Neural crest cell (in vitro differentiated cells): ENCODE measurements at places on chromosomes 6 and 20.

DNA sequence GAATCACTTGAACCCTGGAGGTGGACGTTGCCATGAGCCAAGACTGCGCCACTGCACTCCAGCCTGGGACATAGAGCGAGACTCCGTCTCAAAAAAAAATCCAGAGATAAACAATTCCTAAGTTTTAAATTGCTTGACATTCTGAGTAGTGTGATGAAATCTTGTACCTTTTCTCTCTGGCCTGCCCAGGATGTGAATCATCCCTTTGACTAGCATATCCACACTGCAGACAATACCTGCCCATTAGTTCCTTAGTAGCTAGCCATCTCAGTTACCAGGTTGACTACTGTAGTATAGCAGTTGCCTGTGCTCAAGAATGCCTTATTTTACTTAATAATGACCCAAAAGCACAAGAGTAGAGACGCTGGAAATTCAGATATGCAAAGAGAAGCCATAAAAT lies 2.8 kb downstream of the ZFP57 start:
- no peak for DNase-seq

DNA sequence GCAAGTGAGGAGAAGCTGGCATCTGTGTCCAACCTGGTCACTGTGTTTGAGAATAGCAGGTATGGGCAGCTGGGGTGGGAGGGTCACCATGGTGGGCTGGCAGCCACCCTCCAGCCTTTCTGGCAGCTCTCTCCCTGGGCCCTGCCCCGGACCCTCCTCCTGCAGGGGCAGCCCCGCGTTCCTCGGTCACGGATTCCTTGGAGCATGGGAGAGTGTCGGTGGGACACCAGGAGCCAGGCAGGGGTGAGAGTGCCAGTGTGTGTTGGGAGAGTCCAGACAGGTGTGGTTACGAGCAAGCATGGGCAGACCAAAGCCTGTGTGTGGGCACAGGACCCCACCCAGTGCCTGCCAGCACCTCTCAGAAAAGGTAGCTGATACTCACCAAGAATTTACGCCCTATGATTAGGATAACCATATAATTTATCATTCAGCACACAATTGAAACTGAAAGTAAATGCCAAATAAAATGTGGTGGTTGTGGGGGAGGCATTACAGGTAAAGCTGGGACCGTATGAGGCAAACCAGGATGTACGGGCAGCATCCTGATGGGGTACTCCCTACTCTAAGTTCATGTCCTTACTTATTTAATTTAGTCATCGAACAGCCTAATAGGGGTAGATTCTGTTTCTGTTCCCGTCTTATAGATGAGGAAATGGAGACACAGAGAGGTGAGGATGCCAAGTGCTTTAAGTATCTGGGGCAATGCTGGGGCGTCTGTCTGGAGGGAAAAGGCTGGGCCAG lies 542 bp downstream of the FGD2 start:
- DNase-seq, result no peak

DNA sequence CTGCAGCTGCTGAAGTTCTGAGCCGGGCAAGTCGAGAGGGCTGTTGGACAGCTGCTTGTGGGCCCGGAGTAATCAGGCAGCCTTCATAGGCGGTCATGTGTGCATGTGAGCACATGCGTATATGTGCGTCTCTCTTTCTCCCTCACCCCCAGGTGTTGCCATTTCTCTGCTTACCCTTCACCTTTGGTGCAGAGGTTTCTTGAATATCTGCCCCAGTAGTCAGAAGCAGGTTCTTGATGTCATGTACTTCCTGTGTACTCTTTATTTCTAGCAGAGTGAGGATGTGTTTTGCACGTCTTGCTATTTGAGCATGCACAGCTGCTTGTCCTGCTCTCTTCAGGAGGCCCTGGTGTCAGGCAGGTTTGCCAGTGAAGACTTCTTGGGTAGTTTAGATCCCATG lies 21.2 kb upstream of the MAPK13 start:
- no peak for DNase-seq

- no peak for DNase-seq
Measured at GRCh38 chr20:43387737-43388136, 70.0 kb upstream of the SRSF6 start.

DNA sequence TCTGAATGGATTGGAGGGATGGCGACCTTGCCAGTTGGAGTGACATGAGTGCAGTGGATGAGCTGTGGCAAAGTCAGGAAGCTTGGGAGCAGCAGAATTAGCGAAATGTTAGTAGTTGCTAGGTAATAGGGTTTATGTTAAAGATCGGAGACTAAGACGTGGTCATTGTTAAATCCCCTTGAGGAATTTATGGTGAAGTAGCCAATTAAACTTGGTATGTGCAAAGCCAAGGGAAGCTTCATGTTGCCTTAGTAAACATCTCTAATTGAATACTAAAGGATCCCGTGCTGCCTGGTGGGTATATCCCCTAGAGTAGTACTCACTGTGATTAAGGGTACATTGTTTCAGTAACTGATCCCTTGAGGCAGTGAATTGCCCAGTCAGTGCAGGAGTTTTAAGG lies 106.0 kb downstream of the PRIM2 start:
- DNase-seq, result no peak
